ENCODE measurements at places on chromosomes 12 and 14. TPM values are rescaled to one million over a fixed set of nuclear protein-coding genes. Genes with fewer than 3 reads are reported as not detected.
A peak's percentile ranks its signal among the peaks of the same experiment; 100 is the strongest.

- DNase-seq: no peak
Measured at GRCh38 chr12:71304306-71304705, 135.3 kb upstream of the LGR5 start.

DNA sequence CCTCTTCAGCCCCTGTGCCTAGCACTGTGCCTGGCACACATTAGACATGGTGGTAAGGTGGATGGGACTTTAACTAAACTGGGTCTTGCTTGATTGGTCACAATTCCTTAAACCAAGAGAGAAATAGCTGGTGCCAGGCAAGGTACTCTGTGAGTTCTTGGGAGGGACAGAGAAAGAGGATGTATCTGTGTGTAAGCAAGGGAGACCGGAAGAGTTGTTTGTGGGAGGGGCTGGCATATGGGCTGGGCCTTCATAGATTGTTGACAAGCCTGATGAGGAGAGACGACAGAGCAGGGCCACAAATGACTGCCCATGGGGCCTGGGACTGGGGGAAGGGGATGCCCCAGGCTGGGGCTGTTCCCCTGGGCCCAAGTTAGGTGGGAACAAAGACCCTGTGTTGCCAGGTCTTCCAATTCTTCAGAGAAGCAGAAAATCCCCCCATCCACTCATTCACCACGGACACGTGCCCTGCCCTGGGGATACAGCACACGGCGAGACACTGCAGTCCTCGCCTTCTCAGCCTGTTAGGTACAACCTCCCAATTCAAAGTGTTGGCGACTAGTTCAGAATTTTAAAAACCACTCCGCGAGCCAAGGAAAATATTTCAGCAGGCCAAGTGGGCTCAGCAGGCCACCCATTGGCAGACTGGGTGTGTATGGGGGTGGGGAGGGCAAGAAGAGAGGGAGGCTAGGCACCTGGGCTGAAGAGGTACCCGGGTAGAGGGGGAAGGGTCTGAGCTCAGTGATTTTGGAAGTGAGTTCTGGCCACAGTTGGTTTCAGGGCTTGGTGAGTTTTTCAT is 11.4 kb upstream of the CYP46A1 start:
- DNase-seq: no peak

GRCh38 chr12:7099290-7099996 is 7.2 kb upstream of the C1R start:
- no peak for DNase-seq

KRAS gene
- polyA plus RNA-seq: 10.7 TPM

GRCh38 chr14:89339579-89339978 is 77.5 kb downstream of the FOXN3 start:
- no peak for DNase-seq

DNAI7 gene
- polyA plus RNA-seq: 0.06 TPM

DNA sequence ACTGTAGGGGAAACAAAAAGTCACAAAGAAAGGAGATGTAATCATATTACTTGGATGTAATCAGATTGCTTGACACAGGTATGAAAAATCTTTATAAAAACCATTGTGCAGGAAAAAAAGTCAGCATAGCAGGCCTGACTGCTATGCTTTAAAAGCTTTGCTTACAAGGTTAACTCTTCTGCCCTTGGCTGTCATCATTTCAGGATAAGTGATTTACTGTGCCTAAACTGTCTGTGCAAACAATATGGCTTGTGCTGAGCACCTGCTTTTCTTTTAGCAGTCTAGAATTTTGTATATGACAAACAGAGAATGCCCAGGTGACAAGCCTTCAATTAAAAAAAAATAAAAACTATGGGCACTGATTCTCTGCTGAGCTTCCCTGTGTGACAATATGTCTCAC is 63.8 kb upstream of the PLEKHG7 start:
- DNase-seq: no peak

LRFN5 gene
- 1.8 TPM for polyA plus RNA-seq

CKAP4 gene
- 297 TPM for polyA plus RNA-seq

EXOC3L4 gene
- not detected for polyA plus RNA-seq

P2RX2 gene
- not detected for polyA plus RNA-seq

- no peak for DNase-seq
Measured at GRCh38 chr12:61863811-61864210, 396.4 kb upstream of the USP15 start.

DNA sequence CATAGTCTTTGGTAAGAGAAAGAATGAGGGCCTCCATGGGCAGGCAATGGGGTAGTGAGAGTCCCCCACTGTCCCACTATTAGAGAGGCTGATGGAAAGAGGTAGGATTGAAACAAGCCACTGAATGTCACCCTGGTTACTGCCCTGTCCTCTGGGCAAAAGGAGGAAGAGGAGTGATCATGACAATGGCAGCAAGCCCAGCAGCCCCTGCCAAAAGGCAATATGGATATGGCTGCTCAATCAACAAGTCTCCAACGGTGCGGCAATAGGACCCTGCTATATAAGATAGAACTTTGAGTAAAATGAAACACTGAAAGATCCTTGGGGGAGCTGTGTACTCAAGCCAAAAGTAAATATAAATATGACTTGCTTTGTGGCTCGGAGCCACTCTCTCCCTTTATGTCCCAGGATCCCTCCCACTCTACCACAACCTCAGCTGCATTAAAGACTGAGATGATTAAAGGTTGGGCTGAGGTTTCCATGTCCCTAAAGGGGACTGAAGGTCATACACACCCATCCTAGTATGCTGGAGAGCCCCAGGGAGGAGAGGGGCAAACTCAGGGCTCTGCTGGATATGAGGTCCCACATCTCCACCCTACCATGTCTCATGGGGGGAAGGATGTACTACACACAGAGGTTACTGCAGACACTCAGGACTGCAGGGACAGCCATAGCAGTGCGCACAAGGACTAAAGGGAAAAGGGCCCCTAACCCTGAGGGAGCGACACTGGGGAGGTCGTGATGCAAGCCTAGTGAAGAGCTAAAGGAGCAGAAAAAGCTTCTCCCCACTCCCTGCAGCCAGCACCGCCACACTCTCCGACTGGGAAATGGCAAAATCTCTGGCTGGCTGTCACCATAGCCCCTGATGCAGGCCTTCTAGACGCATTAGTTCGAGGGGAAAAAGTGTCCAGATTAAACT is 5.9 kb downstream of the POMT2 start:
- no peak for DNase-seq

GRCh38 chr12:12350868-12351463 is 924 bp upstream of the MANSC1 start:
- DNase-seq: peak; percentile 26

DNA sequence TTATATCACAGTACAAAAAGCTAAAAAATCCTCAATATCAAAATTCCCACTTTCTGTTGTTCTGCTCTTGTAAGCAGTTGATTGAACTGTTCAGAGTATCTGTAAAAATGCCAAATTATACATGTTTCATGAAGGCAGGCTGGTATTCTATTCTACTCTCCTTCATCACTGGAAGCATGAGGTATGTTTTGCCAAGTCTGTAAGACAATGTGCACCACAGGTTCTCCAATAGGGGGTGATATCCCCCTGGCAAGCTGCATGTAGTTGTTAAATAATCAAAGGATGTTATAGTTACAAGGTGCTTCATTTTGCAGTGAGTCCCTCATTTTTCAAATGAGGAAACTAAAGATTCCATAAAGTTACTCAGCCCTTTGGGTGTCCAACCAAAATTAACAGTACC is 15.1 kb upstream of the NEK9 start:
- peak; percentile 56 for DNase-seq

DNA sequence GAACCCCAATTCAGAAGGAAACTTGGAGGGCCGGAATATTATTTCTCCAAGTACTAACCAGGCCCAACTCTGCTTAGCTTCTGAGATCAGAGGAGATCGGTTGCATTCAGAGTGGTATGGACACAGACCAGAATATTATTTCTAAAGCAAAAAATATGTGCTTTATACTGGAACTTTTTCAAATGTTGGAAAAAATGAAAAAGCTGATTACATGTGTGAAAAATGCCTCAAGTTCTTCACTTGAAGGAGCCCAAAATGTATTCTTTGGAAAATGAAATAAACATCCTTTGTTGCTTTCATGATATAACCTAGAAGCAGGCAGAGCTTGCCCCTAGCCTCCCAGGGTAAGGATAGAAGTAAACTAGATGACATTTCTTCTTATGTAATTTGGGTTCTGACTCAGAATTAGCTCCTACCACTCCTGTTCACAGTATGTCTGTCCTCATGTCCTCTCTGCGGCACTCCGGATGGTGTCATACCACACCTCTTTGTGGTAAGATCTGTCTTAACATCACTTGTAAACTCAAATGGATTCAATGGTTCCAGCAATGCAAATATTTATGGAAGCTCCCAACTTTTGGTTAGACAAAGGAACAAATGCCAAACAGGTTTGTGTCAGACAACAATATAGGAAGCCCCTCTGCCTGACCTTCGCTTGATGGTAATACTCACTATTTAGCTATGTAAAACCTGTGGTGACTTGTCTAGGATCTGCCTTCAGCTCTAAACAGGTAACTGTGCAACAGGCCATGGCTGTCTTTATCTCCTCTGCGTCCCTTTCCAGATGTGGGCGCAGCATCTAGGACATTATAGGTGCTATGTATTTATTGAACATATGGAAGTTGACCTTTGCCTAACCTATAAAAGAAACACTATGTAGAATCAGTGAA is 178.5 kb downstream of the SSPN start:
- DNase-seq: no peak

DNA sequence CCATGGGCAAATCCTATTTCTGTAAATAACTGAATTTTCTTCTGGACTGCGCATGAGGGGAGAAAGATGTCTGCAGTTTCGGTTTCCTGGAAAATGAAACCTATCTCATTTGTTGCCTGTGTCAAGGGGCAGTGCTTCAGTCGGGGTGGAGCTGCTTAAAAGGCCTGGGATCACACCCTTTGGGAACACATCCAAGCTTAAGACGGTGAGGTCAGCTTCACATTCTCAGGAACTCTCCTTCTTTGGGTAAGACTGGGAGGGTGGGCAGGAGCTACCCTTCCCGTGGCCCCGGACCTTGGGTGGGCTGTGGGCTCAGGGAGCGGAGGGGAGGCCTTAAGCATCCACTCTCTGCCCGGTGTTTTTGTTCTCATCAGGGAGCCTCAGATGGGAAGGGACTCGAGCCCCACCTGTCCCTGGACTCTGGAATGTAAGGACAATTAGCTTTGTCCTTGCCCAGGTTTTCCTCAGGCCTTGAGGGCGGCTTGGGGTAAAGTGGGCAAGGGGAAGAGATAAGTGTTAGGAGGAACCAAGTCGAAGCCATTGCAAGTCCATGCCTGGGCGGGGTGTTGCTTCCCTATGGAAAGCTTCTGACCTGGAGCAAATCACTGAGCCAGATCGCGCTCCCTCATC is at the start of gene IFI27:
TSS of gene IFI27 (plus strand) at position 185 of the 630 bp plus-strand sequence.
- peak; percentile 41 for DNase-seq

DNA sequence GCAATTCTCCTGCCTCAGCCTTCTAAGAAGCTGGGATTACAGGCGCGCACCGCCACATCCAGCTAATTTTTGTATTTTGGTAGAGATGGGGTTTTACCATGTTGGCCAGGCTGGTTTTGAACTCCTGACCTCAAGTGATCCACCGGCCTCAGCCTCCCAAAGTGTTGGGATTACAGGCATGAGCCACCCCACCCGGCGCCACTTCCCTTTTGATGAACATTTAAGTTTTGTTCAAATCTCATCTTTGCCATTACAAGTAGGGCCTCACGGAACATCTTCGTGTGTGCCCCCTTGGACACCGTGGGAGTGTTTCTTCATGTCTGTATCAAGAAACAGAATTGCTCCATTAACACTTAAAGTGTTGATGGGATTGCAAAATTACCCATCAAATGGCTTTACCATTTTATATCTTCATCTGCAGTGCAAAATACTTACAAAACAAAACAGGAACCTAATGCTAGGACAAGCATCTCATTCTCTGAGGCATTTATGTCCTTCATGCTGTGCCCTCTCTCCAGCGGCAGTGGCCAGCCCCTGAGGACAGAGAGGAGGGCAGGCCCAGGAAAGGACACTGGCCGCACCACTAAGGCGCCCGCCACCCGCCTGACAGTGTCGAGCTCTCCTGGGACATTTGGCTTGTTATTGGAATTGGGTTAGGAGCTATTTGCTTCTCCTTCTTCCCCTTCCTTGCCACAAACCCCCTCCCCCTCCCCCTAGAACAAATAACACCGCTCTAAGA is 61.7 kb downstream of the RFX4 start:
- DNase-seq: no peak

PAX9 gene
- polyA plus RNA-seq: not detected

SLC17A8 gene
- polyA plus RNA-seq: not detected

MYG1 gene
- 63.7 TPM for polyA plus RNA-seq

GRCh38 chr12:103956509-103957027 is 9.1 kb upstream of the TDG start:
- no peak for DNase-seq

KLRC4 gene
- not detected for polyA plus RNA-seq

ACTR10 gene
- polyA plus RNA-seq: 71.7 TPM

DNA sequence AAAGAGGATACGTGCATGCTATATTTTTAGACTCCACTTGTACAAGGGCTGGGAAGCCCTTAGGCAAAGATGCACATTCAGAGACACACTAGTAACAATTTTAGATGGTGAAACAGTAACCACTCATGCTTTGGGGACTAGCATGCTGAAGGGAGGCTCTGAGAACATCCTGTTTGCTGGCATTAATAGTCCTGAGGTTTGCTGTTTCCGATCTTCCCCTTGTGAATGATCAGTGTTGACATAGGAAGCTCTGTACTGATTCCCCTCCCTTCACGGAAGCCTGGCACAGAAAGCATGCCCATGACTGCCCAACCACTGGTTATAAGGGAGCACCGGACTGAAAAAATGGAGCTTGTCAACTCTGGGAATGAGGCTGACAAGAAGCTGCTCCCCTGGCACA is 164.6 kb downstream of the GCH1 start:
- DNase-seq: no peak

RAB2B gene
- 17.1 TPM for polyA plus RNA-seq

DNA sequence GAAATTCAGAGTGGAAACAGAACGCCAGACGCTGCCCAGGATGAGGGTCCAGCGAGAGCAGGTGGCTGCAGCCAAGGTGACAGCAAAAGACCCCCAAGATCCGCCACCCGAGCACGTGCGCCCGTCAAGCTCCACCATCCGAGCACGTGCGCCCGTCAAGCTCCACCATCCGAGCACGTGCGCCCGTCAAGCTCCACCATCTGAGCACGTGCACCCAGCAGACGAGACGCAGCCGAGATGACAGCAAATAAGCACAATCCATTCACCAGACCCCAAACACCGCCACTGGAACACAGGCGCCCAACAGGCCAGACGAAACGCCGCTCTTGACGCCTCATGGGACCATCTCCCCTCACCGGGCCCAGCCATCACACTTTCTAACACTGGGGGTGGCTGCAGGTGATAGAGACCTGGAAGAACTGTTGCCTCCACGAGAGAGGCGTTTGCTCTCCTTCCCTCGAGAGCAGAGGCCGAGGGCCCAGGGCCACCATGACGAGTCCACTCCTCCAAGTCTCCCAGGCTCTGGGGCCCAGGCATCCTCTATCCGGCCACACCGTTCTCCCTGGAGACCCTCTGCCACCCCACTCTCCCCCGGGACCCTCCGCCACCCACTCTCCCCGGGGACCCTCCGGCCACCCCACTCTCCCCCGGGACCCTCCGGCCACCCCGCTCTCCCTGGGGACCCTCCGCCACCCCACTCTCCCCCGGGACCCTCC is 62.1 kb upstream of the GALNT9 start:
- no peak for DNase-seq

ERP27 gene
- polyA plus RNA-seq: not detected

- no peak for DNase-seq
Measured at GRCh38 chr12:32768518-32768917, 12.8 kb upstream of the YARS2 start.

IRAK3 gene
- 0.34 TPM for polyA plus RNA-seq
